ENCODE measurements at places on chromosomes 6 and 20.

DNA sequence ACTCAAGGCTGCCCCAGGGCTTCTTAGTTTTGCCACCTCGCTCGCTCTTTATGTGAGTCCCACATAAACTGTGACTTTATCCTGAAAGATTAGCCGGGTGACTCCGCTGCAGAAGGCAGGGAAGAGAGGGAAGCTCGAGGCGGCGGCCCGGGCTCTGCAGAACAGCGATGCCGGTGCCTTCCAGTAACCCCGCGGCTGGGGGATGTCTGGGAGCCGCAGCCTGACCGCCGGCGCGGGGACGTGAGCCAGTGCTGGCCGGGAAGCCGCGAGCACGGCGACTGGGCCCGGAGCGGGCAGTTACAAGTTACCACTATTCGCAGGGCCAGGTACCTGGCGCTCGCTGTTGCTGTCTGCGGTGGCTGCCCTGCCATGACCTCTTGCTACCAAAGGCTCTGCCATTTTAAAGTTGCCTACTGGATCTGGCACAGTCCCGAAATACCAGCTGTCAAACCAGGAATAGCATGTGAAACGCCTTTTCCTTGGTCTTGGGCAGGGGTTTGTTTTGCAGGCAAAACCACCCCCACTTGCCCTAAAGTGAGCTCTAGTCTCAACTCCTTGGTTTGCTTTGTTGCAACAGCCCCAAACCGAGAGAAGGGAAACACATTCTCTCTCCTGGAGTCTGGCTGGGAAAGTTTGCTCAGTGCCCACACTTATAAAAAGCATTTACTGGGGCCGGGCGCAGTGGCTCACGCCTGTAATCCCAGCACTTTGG is 124.0 kb upstream of the SLC2A12 start:
- DNase-seq = no peak

DNA sequence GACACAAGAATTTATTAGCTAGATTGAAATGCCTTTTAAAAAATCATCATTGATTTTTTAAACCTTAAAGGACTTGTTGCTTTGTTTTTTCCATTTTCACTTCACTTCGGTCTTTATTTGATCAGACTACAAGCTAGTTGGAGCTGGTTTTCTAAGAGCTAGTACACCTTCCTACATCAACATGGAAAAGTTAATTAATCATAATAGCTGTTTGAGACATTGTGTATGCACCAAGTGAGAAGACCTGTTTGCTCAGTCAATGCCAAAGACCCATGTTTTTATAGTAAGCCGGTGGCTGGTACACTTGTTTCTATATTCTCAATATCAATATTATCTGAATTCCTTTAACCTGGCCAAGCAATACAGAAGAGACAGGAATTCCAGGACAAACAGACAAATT is 310.2 kb upstream of the SGK1 start:
- DNase-seq = no peak

GRCh38 chr20:53191957-53192356 is 219.8 kb downstream of the TSHZ2 start:
- no peak for DNase-seq

GRCh38 chr20:1010659-1011058 is 8.5 kb upstream of the RSPO4 start:
- DNase-seq = no peak
